NCI-H1694 (cell line): ENCODE measurements at places on chromosomes 6 and 20.

GRCh38 chr20:53162251-53162835 lies 190.2 kb downstream of the TSHZ2 start:
- DNase-seq = no peak

DNA sequence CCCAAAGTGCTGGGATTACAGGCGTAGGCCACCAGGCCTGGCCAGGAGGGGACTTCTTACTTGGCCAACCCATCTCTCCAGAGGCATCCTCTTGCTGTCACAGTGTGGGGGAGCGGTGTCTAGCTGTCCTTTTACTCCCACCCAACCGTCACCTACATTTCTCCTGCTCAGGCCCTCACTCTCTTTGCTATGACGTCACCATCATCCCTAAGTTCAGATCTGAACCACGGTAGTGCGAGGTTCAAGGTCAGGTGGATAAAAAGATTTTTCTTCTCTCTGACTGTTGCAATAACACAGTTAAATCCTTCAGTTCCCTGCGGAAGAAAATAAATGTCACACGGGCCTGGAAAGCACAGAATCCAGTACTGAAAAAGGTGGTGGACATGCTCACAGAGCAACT lies 7.3 kb upstream of the RAET1L start:
- DNase-seq = no peak

DNA sequence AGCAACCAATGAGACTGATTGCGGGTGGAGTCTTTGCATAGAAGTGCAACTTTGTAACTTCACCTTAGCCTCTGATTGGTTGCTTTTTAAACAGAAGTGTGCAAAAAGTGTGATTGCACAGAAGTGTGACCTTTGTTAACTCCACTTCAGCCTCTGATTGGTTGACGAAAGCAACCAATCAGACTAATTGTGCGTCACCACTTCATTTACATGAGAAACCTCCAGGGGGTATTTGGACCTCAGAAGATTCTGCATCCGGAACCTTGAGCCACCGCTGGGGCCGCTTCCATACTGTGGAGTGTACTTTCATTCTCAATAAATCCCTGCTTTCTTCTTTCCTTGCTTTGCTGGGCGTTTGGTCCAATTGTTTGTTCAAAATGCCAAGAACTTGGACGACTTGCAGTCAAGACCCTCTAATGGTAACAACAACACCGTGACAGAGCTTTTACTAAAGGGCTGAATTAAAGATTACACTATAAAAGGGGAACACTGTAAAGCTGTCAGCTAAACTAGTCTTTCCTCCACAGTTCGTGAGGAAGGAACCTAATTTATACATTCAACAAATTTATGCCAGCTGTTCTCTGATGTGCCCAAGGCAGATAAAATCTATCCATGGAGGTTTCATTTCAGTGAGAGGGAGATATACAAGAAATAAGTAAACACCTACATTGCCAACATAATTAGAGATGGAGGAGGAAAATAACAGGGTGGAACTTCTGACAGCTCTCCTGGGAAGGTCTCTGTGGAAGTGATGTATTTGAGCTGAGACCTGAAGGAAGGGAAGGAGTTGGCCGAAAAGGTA lies 1.4 kb upstream of the HECA start:
- DNase-seq = no peak

- DNase-seq = no peak
Measured at GRCh38 chr20:1735417-1736089, 78.0 kb upstream of the SIRPG start.

GRCh38 chr20:15059438-15059837 lies 722.0 kb upstream of the FLRT3 start:
- DNase-seq = no peak

GRCh38 chr6:142811923-142812322 lies 133.1 kb downstream of the HIVEP2 start:
- no peak for DNase-seq

DNA sequence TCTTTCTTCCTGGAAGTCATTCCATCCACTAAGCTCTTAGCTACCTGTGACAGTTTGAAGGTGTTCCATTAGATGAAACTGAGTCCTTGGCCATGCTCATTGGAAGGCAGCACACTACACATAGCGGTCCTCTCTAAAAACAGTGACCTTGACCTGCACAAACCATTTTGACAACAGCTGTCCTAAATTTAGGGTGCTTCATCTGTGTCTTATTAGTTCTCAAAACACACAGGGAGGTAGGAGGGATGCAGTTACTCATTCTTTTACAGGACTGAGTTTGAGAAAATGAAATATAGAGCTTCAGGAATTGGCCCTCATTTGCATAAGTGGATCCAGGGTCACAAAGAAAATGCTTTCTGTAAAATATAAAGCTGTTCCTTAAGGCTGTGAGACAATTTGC lies 20.4 kb upstream of the MAP3K4 start:
- no peak for DNase-seq

DNA sequence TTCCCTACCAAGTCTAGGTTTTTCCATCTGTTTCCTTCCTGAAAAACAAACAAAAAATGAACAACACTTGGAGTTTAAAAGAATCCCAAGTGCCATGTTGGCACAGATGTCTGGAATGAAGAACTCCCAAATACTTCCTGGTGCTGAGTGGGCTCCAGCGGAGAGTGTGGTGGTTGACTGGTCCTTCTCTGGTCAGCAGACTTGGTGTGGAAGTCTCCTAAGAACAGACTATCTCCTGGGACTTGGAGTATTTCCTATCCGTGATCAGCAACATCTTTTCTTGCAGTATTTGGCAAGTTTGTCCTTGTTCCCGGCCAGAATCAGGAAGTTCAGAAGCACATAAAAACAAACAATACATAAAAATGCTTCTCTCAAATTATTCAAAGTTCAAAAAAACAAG lies 154.1 kb downstream of the MTFR2 start:
- no peak for DNase-seq

GRCh38 chr6:121764493-121764892 lies 329.0 kb downstream of the GJA1 start:
- DNase-seq = no peak

GRCh38 chr6:53042112-53042511 lies 23.1 kb upstream of the FBXO9 start:
- no peak for DNase-seq

DNA sequence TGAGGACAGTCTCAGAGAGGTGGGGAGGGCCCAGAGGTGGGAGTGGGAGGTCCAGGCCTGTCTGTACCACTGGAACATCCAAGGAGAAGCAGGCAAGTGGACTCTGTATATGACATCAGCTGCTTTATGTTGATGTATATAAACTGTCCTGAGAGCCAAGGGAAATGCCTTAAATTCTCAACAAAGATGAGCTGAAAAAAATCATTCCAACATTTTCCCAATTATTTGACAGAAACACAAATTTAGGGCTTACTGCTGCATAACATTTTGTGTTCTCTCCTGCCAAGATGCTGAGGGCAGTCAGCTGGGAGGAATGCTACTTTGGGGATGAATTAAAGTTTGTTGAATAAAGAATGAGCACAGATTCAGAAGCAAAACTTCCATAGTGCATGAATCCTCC lies 52.8 kb downstream of the FOXC1 start:
- no peak for DNase-seq

DNA sequence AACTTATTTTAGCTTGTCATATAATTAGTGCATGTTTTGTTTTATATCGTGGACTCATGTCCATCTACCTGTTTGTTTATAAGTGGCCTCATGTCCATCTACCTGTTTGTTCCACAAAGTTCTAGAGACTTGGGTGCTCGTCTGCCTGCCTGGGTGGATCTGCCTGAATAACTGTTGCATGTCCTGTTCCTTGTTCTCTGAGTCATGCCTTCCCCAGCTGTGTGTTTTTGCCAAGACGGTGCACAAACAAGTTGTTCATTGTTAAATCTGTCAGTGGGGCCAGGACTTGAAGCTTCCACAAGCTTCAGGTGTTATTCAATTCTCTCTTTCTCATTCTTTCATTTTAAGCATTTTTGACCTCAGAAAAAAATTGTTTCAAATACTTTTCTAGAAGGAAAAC lies 358.0 kb upstream of the CITED2 start:
- DNase-seq = no peak

DNA sequence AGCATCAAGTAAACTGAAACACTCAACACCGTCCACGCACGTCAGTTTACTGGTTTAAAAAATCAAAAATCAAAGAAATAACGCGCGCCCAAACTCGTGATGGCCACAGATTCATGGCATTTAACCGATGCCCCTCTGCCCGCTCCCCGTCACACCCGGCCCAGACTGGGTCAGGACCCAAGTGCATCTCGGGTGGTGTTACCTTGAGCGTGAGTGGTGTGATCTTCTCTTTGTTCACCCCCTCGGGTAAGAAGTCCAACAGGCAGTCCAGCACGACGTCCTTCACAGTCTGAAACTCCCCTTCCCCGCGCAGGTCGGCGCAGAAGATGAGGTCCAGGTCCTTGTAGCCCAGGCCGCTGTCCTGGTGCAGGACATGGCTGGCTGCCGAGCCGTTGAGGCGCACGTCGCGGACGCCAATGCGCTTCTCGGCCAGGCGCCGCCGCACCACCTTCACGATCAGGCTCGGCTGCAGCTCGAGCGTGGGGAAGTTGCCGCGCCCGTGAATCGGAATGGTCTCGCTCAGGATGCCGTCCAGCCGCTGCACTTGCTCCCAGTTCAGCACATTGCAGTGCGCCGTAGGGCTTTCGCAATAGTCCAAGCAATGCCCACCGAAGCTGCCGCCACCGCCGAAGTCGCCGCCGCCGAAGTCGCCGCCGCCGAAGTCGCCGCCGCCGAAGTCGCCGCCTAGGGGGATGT lies 945 bp downstream of the TENT5A start:
- no peak for DNase-seq

DNA sequence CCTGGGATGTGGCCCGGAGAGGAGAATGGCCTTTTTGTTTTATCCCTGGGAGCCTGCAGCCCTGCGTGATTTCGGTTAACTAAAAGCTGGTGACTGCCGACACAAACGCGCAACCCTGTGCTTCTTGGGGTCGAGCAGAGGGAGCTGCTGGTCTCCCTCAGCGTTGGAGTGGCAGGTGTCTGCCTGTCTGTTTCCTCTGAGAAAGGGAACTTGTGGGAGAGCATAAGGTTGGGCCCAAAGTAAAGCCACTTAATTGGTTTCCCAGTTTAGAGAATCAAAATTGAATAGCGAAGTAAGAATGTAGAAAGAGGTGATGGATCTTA lies 500 bp downstream of the LTV1 start:
- no peak for DNase-seq

DNA sequence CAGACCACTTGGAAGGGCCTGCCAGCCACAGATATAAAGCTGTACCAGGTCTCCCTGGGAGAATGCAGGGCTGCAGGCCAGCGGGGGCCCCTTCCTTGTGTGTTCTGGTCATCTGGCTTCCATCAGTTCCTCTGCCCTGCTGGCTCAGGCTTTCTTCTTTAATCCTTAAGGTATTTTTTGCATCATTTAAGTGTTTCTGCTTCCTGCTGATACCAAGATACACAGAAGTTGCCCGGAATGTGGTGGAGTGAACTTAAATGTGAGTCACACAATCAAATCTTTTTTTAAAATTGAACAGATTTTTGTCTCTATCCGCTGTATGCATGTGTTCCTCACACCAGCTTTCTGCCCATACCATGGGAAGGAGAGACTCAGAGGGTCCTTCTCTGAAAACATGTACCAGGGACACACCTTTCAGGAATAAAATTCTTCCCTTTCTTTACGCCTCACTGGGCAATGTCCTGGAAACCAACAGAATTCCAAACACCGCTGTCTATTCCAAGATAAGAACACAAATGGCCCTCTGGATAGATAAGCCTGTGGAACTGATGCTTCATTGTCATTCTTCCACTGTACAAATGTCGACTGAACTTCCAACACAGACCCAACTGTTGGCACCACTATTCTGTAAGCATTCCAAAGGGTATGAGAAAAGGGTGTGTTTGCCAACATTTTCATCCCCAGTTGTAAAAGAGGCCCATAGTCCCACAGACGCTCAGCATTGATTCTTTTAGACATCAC lies 206.2 kb upstream of the MYLIP start:
- DNase-seq = no peak

GRCh38 chr6:36478051-36478526 lies 35.3 kb downstream of the KCTD20 start:
- DNase-seq = no peak

DNA sequence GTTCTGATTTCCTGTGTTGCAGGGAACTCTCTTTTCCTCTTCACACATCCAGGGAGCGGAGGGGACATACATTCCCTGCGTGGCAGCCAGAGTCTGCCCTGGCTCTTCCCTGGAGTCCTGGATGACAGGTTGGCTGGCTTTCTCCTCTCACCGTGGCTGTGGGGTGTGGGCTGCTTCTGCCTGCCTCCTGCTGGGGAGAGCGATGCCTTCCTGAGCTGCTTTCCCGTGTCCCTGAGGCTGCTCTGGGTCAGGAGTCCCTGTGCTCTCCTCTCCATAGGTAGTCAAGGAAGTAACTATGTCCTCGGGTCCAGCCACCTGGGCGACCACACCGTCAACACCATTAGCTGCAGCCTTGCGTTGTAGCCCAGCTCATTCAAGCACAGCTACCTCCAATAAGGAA lies 451.7 kb downstream of the QKI start:
- no peak for DNase-seq

DNA sequence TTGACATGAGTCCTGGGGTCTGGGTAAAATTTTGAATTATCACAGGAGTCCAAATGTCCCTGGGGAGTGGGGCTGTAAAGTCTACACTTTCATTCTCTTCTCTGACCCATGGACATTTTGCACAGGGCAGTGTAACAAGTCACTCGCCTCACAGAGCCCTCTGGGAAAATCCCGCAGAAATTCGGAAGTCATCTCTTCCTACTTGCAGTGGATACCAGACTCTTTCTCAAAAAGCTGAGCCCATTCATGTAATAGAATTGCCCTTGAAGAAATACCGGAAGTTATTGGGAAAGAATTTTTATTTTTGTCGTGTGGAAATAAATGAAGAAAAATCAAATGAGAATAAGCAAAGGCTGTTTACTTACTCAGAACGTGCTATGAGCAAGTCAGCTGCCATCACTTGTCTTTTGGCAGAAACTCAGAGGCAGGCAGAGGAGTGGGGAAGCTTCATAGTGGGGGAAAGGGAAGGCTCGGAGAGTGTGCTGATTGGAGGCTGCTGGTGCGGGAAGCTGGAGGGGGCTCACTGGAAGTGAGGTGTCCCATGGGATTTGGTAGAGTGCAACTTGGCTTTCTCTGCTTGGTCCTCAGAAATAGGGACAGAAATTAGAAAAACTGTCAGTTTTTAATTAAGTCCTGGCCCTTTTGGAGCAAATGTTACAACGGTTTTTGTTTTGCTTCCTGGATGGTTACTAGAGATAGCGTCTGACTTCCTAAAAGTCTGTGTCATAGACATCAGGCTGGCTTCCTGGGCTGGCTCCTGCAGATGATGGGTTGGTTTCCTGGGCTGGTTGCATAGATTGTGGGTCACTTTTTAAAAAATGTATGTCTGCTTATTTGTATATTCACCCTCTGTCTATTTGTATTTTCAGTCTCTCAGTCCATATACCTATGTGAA lies 79.8 kb upstream of the EEF1E1 start:
- DNase-seq = no peak

- no peak for DNase-seq
Measured at GRCh38 chr20:62412194-62413024, 5.3 kb upstream of the CABLES2 start.

GRCh38 chr6:137728386-137729349 lies 138.4 kb upstream of the TNFAIP3 start:
- no peak for DNase-seq

GRCh38 chr20:2585811-2586210 lies 49.4 kb downstream of the TMC2 start:
- DNase-seq = no peak

GRCh38 chr6:5305968-5306626 lies 44.8 kb downstream of the FARS2 start:
- no peak for DNase-seq

- DNase-seq = no peak
Measured at GRCh38 chr6:146944809-146945208, 259.4 kb upstream of the STXBP5 start.
